ENCODE measurements at places on chromosomes 2 and 18.

DNA sequence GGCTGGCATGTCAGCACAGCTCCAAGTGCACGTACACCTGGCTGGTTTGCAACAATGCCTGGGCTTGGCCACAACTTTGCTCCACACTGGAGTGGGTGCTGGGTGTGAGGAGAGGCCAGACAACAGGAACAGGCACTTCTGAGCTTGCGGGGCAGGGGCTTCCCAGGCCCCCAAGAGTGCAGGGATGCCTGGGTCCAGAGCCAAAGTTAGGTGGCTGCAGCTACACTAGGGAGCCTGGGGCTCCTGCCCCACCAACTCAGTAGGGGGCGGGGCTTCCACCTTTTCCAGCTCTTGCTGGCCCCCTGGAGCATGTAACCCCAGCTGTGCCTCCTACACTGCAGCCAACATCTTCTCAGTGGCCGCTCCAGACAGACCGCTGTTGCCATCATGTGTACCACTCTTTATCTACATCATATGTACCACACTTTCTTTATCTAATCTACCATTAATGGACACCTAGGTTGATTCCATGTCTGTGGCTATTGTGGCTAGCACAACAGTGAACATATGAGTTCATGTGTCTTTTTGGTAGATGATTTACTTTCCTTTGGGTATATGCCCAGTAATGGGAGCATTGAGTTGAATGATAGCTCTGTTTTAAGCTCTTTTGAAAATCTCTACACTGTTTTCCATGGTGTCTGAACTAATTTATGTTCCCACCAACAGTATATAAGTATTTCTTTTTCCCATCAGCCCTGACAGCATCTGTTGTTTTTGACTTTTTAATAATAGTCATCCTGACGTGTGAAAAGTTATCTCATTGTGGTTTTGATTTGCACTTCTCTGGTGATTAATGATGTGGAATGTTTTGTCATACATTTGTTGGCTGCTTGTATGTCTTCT, 87.9 kb downstream of the ZNF804A start:
- no peak for DNase-seq

GRCh38 chr2:237538001-237538720, 28.2 kb upstream of the PRLH start:
- no peak for DNase-seq

- no peak for DNase-seq
Measured at GRCh38 chr18:48605408-48605845, 66.6 kb downstream of the CTIF start.

DNA sequence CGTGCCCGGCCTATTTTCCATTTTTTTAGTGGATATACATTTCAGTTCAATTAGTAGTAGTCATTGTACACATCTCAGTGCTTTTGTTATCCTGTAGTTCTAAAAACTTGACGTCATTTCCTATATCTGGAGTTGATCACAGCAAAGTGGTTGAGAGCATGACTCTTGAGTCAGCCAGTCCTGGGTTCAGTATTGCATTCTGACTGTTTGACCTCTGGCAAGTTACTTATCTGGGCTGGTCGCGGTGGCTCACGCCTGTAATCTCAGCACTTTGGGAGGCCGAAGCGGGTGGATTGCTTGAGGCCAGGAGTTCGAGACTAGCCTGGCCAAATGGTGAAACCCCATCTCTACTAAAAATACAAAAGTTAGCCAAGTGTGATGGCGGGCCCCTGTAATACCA, 50.4 kb upstream of the PPM1B start:
- peak; percentile 7 for DNase-seq

- DNase-seq, result no peak
Measured at GRCh38 chr18:35851286-35851970, 121.1 kb upstream of the RMP24 start.

- no peak for DNase-seq
Measured at GRCh38 chr2:26880161-26880560, 32.2 kb downstream of the DPYSL5 start.

GRCh38 chr2:207920321-207920720, 105.0 kb downstream of the PLEKHM3 start:
- DNase-seq, result no peak

GRCh38 chr2:145682546-145683157, 1162.7 kb upstream of the ZEB2 start:
- DNase-seq, result no peak
